Hematopoietic multipotent progenitor cell (in vitro differentiated cells): ENCODE measurements at places on chromosomes 4 and X. TPM values are rescaled to one million over a fixed set of nuclear protein-coding genes. Genes with fewer than 3 reads are reported as not detected.

LRIT3 gene
- total RNA-seq: under 0.01 TPM

CDKL2 gene
- total RNA-seq: 0.27 TPM

CFAP47 gene
- total RNA-seq: under 0.01 TPM

PNMA5 gene
- not detected for total RNA-seq

PDE5A gene
- total RNA-seq: 1.3 TPM

- DNase-seq: no peak
Observed at GRCh38 chrX:14303891-14304290, 225.4 kb upstream of the GLRA2 start.

DNA sequence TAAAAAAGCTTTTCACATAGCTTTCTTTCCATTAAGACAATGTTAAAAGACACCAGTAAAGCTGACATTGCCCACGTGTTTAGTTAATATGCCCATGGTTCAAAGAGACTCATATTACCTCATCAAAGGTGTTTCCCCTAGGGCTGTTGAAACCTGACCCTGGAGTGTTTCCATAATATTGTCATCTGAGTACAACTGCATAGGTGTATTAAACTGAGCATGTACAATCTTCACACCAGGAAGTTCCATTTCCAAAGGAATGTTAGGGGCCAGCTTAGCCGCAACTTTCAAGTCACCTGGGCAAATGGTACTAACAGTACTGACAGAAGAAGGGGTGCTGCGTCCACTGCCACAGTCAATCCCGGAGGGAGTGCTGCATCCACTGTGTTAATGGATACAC lies 27.1 kb downstream of the PDLIM3 start:
- DNase-seq: no peak

GRCh38 chr4:176788248-176788647 lies 4.5 kb downstream of the VEGFC start:
- no peak for DNase-seq

DNA sequence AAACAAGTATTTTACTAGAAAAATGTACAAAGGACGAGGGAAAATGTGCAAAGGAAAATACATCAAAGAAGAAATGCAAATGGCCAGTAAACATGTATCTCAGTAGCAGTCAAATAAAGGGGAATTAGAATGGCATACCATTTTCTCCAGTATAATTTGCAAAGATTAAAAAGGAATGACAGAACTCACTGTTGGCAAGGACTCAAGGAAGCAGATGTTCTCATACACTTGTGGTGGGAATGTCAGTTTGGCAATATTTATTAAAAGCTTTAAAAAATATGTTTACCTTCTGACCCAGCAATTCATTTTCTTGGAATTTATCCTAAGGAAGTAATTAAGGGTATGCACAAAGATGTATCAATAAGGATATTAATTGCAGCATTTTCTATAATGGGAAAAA lies 7.6 kb downstream of the CLCN5 start:
- no peak for DNase-seq

DNA sequence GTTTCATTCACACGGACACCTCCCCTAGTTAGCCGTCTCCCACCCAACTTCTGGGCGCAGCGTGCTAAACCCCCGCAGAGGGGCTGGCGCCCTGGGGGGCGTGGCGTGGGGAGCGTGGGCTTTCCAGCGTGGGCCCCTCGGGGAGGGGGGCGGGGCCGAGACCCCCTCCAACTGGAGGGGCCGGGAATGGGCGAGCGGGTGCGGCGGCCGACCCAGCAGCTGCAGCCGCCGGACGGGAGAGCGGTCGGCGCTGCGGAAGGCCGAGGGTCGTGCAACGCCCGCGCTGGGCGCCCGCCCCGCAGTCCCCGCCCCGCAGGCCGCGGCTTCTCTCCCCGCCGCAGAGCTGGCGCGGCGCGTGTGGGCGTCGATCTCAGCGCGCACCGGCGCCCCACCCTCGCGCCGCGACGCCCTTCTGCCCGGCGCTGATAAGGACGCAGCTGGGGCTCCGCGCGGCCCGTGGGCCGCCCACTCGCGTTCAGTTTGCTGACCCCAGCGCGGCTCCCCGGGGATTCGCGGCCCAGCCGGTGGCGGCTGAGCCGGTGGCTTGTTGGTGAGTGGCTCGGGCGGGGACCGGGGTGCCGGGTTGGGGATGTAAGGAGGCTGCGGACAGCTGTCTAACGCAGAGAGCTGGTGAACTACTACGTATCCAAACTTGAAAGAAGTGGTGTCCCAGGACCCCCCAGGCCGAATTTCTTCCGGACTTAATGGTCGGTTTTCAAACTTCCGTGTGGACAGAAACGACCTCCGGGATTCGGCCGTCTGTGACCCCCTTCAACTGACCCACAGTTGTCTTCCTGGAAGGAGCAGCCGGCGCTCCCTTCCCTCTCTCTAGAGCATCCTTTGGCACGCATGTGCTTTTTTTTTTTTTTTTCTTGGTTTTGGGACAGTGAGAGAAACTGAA lies 1.5 kb downstream of the FHDC1 start:
- DNase-seq: peak; percentile 41

DNA sequence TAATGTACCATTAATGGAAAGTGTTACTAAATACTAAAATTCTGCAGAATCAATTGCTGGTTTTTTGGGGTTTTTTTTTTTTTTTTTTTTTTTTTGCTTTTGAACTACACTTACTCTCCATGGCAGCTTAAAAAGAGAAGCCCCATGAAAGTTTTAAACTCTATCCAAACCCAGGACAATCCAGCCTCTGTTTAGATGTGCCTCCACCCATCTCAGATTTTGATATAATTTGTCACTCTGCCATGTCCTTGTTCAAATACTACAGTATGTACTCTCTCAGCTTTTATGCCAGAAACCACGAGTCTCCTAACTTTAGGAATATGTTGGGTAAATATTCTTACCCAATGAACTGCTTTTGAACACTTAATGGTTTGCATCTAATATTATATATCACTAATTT lies 84.2 kb downstream of the COL25A1 start:
- no peak for DNase-seq

DNA sequence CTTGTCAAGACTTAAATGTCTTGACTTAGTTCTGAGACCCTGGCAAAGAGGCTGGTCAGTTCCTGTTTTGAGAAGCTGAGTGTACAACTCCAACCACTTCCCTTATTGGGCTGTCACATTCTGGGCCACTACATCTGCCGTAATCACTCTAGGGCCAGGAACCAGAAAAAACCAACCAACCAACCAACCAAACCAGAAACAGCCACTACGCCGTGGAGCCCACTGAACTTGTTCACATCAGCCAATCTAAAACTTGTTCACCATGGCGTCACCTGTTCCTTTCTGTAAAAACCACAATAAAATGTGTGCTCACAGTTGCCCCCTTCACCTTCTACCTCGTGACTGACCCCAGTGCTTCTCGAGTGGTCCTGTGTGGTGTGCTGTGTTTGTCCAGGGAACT lies 107.3 kb downstream of the JADE1 start:
- peak; percentile 96 for DNase-seq

DNA sequence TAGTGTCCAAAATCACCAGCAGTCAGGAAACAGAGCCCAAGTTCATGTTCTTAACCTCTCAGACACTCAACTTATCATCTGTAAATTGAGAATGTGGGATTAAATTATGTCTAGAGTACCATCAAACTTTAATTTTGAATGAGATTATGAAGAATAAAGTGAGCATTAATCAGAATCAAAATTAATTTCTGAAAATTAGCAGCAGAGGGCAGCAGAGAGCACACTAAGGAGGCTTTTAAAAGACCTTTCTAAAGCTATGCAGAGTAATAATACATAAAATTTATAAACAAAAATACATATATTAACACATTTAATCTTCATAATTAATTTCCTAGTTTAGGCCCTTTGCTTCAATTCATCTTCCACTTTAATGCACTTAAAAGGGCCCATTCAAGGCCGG lies 7.1 kb downstream of the TASL start:
- no peak for DNase-seq

DNA sequence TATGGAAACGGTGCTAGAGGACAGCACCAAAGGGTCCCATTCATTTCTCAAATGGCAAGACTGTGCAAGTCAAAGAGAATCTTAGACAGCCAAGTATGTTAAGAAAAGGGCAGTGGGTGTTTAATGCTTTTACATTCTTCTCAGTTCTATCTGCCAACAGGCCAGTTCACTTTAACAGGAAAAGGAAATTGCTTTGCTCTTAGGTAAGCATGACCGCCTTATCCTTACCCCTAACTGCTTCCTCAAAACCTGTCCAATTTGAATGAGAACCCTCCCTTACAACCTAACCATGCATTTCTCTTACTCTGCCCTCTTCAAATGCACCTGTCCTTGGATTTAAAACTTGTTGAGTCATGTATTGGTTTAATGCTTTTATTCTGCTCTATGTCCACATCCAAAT lies 44.5 kb upstream of the BLTP1 start:
- no peak for DNase-seq

DNA sequence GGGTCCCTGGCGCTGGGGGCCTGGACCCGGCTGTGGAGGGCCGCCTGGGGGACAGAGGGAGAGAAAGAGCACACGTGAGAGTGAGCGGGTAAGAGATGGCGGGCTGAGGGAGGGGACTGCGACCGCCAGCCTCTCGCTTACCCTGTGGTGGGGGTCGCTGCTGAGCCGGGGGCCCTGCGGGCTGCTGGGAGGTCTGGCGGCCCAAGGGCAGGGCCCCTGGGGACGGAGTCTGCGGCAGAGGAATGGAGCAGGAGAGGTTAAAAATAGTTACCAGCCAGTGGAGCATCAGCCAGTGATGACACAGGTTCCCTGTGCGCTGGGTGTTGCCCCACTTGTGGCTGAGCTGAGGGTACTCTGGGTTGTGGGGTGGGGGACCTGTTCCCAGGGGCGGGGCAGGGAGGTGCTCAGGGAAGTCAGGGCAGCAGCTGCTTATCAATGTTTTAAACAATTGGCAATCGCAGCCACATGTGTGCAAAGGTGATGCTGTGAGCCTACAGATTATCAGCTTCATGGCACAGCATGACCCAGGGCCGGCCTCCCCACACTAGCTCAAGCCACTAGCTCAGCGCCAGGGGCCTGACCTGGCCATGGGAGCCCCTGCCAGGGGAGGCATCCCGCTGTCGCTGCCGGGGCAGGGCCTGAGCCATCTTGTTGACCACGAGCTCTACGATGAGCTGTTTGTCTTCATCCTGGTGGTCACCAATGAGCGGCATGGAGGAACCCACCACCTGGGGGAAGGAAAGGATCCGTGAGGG lies 7.5 kb upstream of the TIMP1 start:
- peak; percentile 29 for DNase-seq

DNA sequence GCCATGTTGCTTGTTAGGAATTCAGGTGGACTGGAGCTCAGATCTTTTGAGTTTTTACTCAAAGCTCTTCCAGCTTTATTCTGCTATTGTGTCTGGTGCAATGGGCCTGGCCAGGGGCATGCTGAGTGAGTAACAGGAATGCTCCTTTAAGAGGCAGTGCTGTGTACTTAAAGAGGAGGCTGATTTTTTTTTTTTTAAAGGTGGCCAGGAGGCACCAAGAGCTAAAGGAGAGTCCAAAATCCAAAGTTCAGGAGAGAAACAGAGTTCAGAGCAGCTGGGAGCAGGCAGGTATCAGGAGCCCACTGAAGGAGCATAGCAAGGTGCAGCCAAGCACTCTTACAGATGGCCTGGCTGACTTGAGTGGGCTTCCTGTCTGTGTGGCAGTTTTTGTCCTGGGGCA lies 178.7 kb downstream of the FMR1NB start:
- DNase-seq: no peak

DNA sequence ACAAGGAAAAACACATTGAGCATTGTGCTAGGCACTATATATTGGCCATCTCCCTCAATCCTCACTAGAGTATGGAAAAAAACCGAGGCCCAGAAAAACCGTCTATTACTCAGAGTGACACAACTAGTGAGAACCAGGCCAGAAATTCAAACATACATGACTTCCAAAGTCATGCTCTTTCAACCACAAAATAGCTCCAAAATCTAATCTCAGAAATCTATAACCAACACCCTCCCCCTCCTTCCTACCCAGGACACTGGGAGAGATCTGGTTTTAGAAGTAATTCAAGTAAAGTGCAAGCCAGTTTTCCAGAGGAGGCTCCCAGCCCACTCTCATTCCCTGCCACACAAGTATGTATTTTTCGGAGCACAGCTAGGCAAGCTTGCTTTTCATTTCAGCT lies 7.6 kb downstream of the HS3ST1 start:
- DNase-seq: no peak
